HS-5 (cell line): ENCODE measurements at places on chromosomes 2 and 18.

DNA sequence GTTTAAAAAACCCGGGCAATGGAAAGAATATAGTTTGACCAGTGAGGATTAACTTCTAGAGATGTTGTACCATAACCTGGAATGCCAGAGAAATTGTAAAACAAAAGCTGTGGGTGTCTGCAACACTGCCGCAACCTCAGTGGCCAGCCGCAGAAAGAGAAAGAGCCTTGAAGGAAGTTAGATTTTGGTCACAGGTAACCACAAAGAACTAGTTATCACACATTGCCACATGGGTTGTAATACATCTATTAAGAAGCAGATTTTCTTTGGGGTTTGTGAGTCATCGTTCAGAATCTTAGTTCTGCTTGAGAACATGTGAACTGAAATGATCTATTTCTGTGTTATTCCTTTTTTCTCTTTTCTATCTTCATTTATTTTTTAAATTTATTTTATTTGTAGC is 222.9 kb upstream of the AGAP1 start:
- peak; percentile 52 for DNase-seq

DNA sequence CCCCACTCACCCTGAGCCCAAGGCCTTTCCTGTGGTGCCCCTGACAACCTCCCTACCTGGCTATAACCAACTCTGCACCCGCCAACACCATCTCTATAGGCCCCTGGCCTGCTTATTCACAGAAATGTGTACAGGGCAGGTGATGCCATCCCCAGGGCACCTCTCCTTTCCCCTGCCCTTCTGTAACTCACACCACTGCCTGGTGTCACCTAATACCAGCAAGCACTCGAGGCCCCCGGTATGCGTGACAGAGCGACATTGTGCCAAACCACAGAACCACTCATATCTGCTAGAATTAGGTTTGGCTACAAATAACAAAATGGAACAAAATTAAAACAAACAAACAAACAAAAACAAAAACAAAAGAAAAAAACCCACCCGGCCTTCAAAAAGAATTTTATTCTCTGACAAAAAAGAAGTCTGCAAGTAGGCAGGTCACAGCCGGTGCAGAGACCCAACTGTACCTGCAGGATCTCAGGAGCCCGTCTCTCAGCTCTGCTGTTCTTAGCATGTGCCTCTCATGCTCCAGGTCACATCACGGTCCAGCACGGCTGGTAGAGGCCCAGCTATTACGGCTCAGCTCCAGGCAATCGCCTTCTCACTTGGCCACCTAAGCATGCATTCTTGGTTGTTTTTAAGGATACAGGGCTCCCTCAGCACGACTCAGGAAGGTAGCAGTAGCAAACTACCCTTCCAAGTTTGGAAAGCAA is 51.4 kb downstream of the FAM178B start:
- no peak for DNase-seq

DNA sequence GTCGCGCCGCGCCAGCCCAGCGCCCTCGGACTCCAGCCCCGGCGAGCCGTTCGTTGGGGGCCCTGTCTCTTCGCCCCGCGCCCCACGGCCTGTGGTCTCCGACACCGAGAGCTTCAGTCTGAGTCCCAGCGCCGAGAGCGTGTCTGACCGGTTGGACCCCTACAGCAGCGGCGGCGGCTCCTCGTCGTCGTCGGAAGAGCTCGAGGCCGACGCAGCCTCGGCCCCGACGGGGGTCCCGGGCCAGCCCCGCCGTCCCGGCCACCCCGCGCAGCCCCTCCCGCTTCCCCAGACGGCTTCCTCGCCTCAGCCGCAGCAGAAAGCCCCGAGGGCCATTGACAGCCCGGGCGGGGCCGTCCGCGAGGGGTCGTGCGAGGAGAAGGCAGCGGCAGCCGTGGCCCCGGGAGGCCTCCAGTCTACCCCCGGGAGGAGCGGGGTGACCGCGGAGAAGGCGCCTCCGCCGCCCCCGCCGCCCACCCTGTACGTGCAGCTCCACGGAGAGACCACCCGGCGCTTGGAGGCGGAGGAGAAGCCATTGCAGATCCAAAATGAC is 1.4 kb downstream of the PHLPP1 start:
- DNase-seq: no peak

- DNase-seq: no peak
Measured at GRCh38 chr18:33375829-33376228, 64.7 kb downstream of the CCDC178 start.

DNA sequence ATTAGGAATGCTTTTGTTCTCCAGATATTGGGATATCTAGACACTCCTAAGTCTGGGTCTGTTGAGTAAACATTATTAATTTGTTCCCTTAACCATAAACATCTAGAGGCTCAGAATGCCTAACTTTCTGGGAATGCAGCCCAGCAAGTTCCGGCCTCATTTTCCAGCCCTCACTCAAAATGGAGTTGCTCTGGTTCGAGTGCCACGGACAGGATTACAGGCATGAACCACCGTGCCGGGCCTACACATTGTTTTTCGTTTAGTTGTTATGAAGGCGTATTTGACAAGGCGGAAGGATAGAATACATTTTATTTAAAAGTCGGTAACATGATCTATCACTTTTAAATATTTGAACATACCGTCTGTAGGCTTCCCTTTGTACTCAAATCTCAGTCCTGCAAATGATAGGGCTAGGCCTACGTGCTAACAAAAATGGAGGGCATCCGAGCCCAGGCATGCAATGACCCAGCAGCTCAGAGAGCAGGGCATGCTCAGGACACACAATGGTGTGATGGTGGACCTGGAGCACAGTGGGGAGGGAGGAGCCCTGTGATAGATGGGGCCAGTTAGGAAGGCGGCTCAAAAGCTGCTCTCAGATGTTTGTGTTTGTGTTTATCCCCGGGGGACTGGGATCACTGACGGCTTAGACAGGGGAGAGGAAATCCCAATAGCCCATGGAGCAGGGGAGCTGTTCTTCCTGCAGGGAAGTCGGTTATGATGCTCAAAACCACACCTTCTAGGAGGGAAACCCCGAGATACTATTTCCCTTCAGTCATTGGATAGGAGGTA is 2.9 kb upstream of the SCYGR1 start:
- DNase-seq: no peak

DNA sequence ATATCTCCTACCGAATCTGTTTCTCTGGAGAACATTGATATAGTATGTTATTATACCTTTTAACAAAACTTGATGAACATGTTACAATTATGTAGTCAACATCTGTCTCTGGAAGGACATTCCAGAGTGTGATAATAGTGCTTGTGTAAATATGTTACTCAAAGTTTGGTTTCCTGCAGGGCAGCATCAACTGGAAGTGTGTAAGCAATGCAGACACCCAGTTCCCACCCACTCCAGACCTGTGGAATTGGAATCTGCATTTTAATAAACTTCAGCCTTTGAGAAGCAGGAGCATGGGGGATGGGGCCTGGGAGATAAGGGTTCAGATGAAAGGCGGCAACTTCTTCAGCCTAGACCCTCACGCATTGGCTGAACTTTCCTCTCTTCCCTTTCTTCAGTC is 398.9 kb downstream of the RND3 start:
- no peak for DNase-seq

DNA sequence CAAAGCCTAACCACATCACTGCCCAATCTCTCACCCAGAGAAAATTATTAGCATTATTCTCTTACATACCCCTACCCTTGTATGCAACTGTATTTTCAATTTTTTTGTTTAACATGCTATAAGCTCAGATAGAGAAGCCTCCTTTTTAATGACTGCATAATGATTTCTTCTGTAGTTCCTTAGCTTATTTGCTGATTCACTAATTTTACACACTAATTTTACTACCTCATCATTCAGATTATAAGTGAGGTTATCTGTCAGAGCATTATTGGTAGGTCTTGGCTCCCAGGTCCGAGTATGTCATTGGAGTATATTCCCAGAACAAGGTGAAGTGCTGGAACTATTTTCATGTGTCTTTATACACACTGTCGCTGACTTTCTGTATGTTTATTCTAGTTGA is 45.4 kb downstream of the RHBDD1 start:
- DNase-seq: no peak

DNA sequence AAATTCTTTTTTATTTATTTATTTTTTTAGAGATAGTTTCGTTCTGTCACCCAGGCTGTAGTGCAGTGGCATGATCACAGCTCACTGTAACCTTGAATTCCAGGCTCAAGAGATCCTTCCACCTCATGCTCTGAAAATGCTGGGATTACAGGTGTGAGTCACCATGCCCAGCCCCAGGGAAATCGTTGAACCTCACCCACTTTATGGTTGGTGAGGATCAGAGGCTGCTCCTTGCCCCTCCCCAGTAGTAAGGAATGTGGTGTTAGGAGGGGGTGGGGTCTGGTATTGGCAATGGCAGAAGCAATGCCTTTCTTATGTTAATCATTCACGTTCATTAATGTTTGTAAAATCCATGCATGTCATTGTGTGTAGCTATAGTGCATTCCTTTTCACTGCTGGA is 161.9 kb downstream of the SUCLG1 start:
- DNase-seq: peak; percentile 53

DNA sequence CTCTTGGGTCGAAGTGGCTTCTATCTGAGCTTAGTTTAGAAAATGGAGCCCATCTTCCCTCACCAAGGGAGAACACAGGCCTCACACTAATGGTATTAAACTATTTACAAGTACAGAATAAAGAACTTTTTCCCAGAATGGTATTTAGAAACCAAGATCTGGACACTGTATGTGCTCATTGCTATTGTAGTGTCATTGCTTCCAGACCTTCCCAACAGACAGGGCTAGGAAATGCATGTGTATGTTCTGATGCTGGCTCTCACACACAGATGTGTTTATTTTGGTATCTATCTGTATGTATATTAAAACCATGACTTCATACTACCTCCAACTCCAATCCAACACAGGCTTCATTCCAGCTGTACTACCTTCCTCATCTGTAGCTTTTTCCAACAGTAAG is 8.0 kb downstream of the COX5B start:
- DNase-seq: no peak

DNA sequence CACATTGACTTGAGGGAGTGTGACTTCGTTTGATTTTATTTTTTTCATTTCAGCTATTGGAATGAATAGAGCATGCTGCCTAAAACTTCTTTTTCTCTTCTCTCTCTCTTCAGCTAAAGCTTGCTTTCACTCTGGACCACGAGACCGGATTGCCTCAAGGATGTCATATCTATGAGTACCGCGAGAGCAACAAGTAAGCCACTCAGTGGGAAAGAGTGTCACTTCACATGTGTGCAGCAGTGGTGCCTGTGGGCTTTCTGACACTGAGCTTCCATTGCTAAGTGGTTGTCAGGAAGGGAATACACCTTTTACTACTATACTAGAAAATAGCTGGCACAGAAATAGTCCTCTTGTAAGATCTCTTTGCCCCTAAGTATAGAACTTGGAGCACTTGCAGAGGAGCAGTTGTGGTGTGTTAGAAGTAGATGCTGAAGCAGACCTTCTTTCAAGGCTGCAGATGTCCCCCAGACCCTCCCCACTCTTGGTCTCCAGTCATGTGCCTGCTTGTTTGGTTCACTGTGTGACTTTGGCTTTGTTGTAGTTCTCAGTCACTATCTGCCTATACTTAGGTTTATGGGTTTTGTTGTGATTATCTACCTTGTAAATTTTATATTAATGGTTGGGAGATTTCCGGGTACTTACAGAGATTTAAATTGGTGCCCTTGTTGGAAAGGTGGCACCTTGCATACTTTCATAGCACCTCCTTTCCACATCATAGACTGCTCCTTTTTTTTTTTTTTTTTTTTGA is 78.5 kb upstream of the ALPP start:
- DNase-seq: no peak
